ENCODE measurements at places on chromosomes 7 and 10.
A peak's percentile ranks its signal among the peaks of the same experiment; 100 is the strongest.

DNA sequence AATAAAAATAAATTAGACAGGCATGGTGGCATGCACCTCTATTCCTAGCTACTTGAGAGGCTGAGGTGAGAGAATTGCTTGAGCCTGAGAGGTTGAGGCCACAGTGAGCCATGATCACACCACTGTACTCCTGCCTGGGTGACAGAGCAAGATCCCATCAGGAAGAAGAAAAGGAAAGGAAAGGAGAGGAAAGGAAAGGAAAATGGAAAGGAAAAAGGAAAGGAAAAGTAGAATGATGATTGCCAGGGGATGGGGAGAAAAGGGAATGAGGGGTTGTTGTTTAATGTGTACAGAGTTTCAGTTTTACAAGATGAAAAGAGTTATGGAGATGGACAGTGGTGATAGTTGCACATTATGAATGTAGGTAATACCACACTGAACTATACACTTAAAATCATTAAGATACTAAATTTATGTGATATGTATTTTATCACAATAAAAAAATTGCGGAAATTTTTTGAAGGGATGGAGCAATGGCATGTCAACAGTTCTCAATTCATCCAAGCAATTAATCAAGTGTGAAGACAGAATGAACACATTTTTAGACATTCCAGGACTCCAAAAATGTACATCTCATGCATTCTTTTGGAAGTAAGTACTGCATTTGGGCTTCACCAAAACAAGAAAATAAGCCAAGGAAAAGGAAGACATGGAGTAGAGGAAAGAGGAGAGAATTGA lies 44.3 kb downstream of the IL6 start:
- DNase-seq = no peak

DNA sequence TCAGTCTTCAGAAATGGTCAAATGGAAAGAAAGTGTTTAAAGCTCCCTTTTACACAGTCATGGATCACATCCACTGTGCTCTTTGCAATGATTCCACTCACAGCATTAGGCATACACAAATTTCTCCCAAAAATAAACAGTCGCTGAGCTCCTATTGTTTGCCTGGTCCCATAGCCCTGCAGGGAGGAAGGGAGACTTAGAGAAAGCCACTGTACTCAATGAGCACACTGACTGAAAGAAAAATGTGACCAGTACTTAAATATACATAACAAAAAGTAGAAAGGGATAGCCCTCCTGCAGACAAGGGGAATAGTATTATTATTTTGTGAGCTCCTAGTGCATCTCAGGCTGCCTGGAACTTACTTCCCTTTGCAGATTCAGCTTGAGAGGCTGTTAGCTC lies 853.2 kb downstream of the GRID1 start:
- no peak for DNase-seq

DNA sequence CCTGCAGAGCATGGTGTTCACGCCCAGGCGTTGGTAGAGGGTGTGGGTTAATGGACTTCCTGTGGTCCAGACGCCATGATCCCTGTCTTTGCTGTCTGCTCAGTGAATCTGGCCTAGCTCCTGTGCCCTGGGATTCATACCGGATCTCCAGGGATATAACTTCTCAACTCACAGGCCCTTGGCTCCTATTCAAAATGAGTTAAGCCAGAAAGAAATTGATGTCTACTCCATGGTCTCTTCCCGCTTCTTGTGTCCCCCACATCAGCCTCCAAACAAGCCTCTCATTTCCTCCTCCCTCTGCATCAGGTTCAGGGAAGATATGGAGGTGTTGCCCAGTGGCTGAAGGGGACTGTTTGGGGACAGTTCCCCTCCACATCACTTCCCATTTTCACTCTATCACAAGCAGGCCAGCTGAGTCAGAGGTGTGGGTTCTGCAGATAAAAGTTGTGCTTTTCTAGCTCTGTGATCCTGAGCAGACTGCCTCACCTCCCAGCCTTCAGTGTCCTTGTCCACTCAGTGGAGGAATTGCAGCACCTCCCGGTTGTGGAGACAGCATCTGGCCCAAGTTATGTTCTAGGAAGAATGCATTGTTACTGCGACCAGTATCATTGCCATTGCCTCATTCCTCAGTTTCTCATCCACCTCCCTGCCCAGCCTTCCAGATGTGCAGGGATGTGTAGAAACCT lies 22.5 kb downstream of the AKR1E2 start:
- no peak for DNase-seq

GRCh38 chr10:110401401-110402076 lies 96.2 kb upstream of the DUSP5 start:
- no peak for DNase-seq

DNA sequence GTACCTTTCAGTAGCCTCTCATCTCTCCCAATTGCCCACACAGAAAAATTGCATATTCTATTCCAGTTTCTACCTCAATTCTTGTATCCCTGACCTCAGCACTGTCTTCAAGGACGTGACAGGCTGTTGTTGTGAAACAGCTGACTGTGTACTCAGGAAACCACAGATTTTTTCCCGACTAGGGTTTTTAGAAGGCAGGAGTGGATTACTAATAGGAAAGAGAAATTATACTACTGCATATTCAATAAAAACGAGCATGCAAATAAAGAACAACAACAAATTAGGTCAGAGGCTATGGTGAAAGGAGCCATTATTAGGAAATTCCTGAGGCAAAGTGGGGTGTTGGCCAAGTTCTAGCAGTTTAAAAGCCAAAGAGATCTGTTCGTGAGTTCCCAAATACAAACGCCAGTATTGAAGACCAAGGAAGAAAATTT lies 93.4 kb downstream of the DOCK4 start:
- DNase-seq = no peak

GRCh38 chr7:3753868-3754267 lies 452.8 kb downstream of the SDK1 start:
- DNase-seq = no peak

GRCh38 chr7:33722383-33723101 lies 182.8 kb upstream of the BMPER start:
- no peak for DNase-seq

GRCh38 chr10:4515721-4516120 lies 310.3 kb upstream of the AKR1E2 start:
- DNase-seq = no peak

DNA sequence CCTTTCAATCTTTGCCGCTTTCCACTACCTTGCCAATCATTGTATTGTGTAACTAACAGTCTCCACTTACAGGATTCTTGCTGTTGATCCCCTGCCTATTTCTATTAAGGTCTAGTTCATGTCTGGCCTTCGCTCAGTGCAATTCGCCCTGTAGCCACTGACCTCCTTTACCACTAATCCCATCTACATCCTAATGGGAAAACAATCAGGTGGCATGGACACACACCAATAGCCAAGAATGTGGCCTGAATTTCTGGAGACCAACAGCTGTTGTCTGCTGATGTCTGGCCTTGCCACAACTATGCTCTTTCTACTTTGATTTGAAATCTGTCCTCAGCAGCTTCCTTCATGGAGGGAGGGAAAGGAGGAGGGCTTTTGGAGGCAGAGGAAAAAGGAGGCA lies 546.2 kb downstream of the SORCS3 start:
- DNase-seq = no peak

DNA sequence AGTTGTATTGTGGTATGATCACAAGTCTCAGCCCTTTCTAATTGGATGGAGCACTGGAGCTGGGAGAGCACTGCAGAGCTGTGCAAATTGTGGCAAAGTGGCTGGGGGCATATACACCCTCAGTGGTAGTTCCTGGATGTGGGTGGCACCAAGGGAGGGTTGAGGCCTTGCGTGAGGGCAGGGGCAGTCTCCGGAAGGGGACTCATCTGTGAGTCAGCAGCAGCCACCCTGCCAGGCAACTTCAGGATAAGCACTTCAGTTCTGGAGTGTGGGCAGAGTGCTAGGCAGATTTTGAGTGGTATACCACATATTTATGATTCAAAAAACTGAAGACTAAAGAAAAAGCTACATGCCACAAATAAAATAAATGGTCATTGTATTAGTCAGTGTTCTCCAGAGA lies 210.5 kb downstream of the ETV1 start:
- DNase-seq = no peak

DNA sequence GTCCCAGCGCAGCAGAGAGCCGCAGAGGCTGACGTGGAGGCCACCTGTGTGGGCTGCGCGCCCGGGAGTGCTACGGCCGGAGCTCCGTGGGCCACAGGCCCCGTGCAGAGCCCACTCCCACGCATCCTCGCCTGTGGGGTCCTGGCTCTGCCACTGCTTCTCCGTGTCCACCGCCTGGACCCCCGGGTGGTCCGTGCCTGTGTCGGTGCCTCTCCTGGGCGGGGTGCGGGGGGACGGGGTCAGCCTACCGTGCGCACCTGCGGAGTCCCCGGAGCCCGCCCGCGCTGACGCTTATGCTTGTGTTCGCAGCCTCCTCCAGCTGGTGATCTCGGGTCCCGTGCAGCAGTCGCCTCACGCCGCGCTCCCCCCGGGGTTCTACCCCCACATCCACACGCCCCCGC lies 7.8 kb upstream of the ZNF853 start:
- DNase-seq = no peak

DNA sequence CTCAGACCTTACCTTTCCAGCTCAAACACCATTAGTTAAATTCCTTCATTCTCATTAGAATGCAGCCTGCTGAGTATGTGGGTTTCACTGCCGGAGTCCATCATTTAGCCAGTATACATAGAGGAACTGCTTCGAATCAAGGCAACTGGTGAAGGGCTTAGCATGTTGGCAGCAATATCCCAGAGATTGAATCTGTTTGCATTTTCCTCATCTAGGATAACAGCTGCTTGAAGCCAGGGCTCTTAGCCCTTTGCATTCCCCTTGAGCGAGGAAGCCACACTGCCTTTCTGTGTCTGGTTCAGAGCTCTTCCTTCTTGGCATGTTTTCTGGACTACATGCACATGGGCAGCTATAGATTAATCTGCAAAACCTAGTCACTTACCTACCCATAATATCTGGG lies 14.7 kb downstream of the NODAL start:
- no peak for DNase-seq

DNA sequence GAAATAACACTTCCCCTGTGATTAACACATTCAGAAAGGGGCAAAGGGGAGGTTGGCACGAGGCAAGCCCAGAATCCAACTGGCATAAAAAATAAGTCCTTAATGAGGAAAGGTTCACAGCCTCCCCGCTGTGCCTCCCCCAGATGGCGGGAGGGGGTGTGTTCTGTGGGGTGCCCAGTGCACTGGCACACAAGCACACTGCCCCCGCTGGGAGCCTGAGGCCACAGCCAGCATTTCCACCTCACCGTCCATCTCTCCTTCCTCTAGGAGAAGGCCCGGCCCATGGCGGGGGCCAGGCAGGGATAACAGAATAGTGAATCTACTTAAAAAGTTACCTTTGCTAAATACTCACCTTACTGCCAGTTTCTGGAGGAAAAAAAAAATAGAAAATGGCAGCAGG lies 43.2 kb downstream of the PRKAG2 start:
- DNase-seq = no peak

GRCh38 chr7:50952544-50952943 lies 169.8 kb upstream of the GRB10 start:
- no peak for DNase-seq

DNA sequence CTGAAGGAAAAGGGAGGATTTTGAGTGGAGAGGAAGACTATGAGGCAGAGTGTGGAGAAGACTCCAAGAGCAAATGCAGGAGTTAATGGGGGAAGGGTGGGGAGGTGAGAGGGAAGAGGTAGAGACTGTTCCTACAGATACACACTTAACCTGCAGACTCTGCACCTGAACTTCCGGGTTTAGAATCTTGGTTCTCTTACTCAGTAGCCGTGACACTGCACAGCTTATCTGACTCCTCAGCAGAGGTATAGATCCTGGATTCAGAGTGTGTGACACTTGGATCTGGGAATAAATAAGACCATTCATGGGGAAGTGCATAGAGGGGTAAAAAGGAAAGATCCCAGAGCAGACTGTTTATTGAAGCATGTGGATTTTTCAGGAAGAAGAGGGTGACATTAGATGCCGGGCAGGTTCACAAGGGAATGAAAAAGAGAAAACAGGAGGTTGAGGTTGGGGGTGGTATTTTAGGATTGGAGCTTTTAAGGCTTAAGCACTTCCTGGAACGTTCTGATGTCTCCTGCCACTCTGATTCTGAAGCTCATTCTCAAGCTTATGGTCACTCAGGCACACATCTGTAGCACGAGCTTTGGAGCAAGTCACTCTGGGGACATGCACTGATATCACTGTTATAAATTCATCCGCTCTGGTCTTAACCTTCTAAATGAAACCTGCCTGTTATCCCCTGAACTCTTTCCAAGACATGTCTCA lies 5.7 kb upstream of the ZC3HAV1L start:
- no peak for DNase-seq

GRCh38 chr7:48213226-48213625 lies 42.0 kb downstream of the ABCA13 start:
- no peak for DNase-seq

- no peak for DNase-seq
These were observed 11.6 kb downstream of the FRG2B start for GRCh38 chr10:133614830-133615580.

GRCh38 chr10:128579280-128579865 lies 453.1 kb upstream of the MKI67 start:
- no peak for DNase-seq

- no peak for DNase-seq
These were observed 86.6 kb upstream of the LEP start for GRCh38 chr7:128154504-128154903.

- DNase-seq = no peak
These were observed 626.9 kb downstream of the ZWINT start for GRCh38 chr10:55734112-55734511.

- no peak for DNase-seq
These were observed 101.2 kb upstream of the MGMT start for GRCh38 chr10:129365767-129366402.

- peak; percentile 29 for DNase-seq
These were observed 100.6 kb downstream of the FAM204A start for GRCh38 chr10:118241229-118242137.

DNA sequence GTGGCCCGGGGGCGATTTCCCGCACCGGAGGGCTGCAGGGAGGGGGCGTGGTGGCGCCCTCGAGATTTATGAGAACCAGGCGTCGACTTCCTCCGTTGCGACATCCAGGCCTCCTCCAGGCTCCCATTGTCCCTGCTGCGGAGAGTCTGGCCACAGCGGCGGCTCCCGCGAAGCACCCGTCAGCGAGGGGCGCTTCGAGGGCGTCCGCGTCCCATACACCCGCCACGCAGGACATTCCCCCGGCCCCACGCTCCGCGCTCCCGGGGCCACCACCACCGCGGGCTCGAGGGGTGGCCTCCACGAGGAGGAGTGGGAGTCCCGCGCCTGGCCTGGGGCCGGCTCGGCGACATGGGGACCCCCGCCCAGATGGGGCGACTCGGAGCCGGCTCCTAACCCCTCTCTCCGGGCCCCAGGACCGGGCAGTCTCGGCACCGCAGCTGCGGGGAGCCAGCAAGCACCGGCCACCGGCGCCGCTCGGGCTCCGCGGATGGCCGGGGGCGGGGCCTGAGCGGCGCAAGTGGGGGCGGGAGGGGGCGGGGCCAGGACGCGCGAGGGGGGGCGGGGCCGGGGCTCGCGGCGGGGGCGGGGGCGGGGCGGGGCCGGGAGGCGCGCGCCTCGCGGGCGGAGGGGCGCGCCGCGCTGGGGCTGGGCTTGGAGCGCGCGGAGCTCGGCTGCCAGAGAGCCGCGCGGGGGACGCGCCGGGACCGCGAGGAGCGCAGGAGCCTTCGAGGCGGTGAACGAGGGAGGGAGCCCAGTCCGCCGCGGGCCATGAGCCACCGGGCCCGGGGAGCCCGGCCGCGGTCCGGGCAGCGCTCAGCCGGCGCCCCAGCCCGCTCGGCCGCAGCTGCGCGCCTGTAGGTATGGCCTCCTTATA lies at the start of gene SH2B2:
SH2B2 (plus strand) TSS at position 632 of the 874 bp plus-strand sequence. CDS start 13,683 bp downstream, outside the sequence.
- DNase-seq = peak; percentile 27

- DNase-seq = no peak
These were observed 11.9 kb upstream of the HOXA13 start for GRCh38 chr7:27211764-27212204.

All from activated T-helper 9 cell treated with anti-CD3 and anti-CD28 coated beads, Interleukin-2, amount 50 U/mL, for 16 hours (primary cell).